ENCODE measurements at places on chromosomes 11 and 22. TPM values are rescaled to one million over a fixed set of nuclear protein-coding genes. Genes with fewer than 3 reads are reported as not detected.
A peak's percentile ranks its signal among the peaks of the same experiment; 100 is the strongest.

The KCTD14 gene
- 0.25 TPM for polyA plus RNA-seq

The GP1BB gene
- 0.49 TPM for polyA plus RNA-seq

The OR4S1 gene
- not detected for polyA plus RNA-seq

The MMP1 gene
- polyA plus RNA-seq, result 5.9 TPM

The CECR2 gene
- not detected for polyA plus RNA-seq

The IGLL1 gene
- not detected for polyA plus RNA-seq

The PDGFB gene
- polyA plus RNA-seq, result 0.19 TPM

The SLC5A4 gene
- polyA plus RNA-seq, result 0.15 TPM

The ADM gene
- 35.4 TPM for polyA plus RNA-seq

The SMC1B gene
- not detected for polyA plus RNA-seq

The NTM gene
- polyA plus RNA-seq, result 20.0 TPM

The OR4A16 gene
- polyA plus RNA-seq, result not detected

The OR2AG2 gene
- not detected for polyA plus RNA-seq

The SYT9 gene
- polyA plus RNA-seq, result 0.10 TPM

- DNase-seq, result no peak
Measured at GRCh38 chr11:103928040-103928801, 108.2 kb upstream of the DDI1 start.

DNA sequence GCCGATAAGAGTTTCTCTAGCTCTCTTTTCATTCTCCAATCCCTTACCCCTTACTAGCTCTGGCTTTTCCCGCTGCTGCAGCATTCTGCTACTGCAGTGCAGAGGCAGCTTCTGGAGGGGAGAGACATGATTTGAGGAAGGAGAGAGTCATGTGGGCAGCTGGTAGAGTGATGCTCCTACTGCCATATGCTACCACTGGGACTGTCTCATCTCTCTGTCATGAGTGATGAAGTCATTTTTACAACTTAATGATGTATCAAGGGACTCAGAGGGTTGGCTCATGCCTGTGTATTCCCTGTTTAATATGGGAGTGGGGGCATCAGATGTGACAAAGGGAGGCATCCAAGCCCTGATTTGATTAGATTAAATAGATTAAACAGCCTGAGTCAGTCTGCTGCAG, 11.3 kb downstream of the SLC17A6 start:
- DNase-seq, result peak; percentile 39

GRCh38 chr11:116072601-116073410, 568.6 kb upstream of the CADM1 start:
- DNase-seq, result peak; percentile 37

DNA sequence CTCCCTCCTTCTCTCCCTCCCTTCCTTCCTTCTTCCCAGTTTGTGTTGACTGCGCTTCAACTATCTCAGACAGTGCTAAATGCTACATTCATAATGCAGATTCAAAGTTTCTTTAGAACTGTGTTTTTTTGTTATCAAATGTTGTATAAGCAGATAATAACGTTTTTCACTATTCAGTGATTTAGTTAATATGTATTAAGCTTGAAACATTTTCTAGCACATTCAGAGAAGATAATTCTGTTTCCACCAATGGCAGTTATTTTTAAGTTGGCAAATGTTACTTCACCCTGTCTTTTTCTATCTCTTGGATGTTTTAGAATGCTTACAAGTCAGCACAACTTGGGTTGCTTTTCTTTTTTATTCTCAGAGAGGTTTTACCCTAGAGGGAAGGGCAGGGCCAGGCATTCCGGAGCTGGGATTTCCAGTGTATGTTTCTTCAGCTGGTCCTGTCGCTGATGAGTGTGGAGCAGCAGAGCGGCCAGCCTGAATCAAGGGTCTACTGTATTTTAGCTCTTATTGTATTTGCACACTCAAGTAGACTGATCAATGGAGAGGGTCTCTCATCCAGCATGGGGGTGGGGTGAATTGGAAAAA, 162.3 kb upstream of the ARHGAP20 start:
- no peak for DNase-seq

DNA sequence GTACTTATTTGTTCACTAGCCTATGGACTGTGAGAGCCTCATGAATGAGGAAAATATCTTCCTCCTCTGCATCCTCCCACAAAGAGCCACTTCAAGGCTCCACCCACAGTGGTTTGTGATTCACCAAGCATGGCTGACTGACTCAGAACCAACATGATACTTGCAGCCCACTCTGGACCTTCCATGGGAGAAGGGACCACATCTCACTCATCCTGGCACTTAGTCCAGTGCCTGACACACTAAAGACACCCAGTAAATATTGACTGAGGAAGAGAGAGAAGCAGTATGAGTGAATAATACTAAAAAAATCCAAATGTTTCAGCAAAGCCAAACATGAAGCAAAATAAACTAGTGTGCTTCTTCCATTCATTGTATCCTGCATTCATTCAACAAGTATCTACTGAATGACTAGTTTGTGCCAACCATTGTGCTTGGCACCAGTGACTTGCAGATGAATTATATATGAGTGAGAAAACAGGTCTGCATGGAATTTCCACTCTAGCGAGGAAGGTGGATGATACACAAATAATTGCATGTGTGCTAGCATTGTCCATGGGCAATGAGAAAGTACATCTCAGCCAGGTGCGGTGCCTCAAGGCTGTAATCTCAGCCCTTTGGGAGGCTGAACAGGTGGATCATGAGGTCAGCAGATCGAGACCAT, 54.9 kb upstream of the BLID start:
- no peak for DNase-seq

DNA sequence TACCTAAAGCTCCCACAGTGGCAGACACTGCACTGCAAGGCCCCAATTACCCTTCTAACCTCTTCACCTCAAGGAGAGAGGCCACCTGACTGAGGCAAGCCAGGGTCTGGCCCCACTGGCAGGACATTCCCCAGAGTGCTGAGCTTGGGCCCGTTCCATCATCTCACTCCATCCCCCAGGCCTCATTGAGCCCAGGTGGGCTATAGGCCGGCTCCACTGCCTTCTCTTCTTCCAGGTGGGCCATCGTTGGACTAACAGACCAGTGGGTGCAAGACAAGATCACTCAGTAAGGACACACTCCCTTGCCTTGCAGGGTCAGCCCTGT, 19.1 kb downstream of the CDC45 start:
- no peak for DNase-seq

DNA sequence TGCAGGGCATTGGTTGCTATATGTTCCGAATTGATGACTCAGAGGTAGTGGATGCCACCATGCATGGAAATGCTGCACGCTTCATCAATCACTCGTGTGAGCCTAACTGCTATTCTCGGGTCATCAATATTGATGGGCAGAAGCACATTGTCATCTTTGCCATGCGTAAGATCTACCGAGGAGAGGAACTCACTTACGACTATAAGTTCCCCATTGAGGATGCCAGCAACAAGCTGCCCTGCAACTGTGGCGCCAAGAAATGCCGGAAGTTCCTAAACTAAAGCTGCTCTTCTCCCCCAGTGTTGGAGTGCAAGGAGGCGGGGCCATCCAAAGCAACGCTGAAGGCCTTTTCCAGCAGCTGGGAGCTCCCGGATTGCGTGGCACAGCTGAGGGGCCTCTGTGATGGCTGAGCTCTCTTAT, 5.4 kb upstream of the TTC36 start:
- no peak for DNase-seq

DNA sequence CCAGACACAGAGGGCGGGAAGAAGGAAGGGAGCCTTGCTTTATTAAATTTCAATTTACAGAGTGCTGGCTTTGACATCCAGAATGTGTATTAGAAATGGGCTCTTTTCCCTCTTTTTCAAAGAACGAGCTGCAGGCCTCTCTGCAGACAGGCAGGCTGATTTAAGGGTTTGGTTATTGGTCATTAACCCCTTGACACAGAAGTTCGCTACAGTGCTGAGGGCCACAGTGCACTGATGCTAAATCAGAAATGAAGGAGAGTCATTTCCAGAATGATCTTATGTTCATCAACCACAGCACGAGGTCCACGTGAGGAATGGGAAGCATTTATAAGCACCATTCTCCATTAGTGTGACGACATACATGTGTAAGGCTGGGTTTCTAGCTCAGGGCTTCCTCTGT, 51.8 kb downstream of the CSNK2A3 start:
- DNase-seq, result no peak

DNA sequence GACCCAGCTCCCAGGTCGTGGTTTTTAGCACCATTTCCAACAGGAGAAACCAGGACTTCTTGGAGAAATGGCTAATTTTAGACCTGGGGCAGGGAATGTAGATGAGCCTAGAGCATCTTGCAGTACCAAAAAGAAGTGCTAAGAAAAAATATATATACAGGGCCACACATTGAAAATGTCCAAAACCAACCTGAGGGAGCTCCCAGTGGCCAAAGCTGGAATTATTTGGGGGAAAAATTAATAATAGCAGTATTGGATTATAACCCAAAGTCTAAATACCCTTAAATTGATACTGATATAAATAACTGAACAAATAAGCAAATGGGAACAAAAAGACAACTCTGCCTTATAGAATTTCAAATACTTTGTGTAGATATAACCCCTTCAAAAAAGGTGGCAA, 108.0 kb downstream of the PARVA start:
- DNase-seq, result no peak

DNA sequence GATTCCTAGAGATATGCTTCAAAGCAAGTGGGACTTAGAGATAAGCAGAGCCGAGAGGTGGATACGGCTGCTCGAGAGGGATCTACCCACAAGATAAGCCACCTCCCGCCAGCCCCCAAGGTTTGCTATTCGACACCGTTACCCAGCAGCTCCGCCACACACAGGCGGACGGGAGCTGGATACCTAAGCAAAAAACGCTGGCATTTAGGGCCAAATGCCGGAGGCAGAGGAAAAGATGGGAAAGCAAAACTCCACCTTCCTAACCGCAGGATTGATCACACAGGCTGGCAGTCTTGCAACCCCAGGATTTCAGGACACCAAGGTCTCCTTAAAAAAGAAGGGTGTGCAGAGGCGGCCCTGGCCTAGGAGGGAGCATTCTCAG, 709 bp downstream of the FTH1 start:
- peak; percentile 45 for DNase-seq

- DNase-seq, result no peak
Measured at GRCh38 chr11:103903621-103904323, 132.7 kb upstream of the DDI1 start.

GRCh38 chr11:70272009-70272408, 1.5 kb downstream of the PPFIA1 start:
- no peak for DNase-seq

GRCh38 chr22:27761000-27761399, 40.6 kb downstream of the MN1 start:
- no peak for DNase-seq

DNA sequence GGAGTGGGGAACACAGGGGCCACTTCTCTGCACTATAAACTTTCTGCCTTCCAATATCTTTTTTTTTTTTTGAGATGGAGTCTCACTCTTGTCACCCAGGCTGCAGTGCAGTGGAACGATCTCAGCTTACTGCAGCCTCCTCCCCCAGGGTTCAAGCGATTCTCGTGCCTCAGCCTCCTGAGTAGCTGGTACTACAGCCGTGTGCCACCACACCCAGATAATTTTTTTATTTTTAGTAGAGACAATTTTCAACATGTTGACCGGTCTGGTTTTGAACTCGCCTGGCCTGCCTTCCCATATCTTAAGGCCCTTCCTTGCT, 1.7 kb downstream of the SLC3A2 start:
- DNase-seq, result no peak

GRCh38 chr11:9616042-9616675, 42.7 kb downstream of the WEE1 start:
- DNase-seq, result no peak

- DNase-seq, result no peak
Measured at GRCh38 chr11:123139206-123139605, 55.8 kb downstream of the CLMP start.

DNA sequence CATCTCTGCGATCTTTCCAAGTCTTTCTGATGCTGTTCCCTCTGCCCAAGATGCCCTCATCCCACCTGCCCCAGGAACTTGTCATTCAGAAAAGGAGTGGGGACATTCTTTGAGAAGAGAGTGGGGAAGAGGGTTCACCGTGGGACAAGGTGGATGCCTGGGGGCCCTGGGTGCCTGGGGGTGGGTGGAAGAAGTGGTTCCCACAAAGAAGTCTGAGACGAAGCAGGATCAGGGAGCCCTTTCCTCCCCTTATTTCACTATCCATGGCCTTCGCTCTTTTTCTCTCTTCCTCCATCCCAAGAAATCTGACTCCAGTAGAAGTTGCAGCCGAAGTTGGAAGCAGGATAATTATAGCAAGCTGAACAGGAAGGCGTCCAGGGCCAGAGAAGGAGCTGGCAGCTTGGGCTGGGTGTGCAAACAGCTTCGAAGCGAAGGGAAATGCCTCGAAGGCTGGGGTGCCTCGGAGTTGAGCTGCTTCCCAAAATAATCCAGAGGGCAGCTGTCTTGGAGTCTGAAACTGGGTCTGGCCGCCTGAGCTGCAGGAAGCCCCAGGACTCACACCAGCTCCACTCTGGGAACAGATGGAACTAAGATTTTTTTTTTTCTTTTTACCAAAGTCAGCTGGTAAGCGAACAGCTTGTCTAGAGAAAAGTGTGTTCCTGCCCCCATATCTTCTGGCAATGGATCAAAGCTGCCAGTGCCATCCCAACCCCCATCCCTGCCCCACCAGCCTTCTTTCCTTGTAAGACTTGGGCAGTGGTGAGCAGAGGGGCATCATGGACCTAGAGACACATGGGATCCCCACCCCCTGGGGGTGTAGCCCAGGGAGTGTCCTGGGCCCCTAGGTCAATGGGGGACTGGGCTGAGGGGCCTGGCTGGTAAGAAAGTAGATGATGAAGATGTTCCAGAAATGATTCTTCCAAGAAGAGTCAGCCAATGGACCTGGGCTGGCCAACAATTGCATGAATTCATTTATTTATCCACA, 31.5 kb downstream of the PARVG start:
- peak; percentile 25 for DNase-seq

DNA sequence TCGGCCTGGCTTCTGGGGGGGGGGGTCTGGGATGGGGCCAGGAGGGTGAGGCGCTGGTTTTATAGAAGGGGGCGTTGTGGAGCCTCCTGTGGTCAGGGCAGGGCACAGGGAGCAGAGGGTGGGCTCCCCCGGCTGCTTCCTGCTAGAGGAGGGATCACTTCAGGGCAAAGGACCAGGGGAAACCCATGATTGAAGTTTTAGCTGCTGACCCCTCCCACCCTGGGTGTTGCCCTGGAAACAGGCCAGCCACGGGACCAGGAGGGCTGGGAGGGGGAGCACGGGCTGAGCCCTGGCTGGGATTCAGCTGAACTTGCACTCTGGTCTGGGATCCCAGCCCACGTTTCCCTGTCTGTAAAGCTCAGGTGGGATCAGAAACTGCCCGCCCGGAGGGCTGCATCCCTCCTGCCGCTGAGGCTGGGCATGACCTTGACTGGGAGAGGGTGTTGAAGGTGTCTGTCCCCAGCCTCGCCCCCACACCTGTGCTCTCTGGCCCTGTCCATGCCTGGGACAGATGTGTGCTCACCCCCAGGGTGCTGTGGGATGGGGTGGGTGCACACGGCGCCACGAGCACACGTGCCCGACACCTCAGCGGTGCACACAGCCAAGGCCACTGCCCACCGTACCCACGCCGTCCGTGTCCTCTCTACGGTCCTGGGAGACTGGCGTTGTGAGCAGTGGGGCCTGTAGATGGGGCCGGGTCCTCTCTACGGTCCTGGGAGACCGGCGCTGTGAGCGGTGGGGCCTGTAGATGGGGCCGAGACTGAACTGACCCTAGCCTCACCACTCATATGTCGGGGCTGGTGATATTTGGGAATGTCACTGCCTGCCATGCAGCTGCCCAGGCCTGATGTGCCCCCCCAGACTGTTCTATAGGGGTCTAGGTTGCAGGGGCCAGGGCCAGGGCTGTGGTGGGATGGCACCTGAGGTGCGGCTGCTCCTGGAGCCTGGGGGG, 2.3 kb downstream of the TSPAN4 start:
- peak; percentile 82 for DNase-seq

Measured in SK-N-SH (cell line).